ENCODE measurements at places on chromosomes 2 and 18.
A peak's percentile ranks its signal among the peaks of the same experiment; 100 is the strongest.

DNA sequence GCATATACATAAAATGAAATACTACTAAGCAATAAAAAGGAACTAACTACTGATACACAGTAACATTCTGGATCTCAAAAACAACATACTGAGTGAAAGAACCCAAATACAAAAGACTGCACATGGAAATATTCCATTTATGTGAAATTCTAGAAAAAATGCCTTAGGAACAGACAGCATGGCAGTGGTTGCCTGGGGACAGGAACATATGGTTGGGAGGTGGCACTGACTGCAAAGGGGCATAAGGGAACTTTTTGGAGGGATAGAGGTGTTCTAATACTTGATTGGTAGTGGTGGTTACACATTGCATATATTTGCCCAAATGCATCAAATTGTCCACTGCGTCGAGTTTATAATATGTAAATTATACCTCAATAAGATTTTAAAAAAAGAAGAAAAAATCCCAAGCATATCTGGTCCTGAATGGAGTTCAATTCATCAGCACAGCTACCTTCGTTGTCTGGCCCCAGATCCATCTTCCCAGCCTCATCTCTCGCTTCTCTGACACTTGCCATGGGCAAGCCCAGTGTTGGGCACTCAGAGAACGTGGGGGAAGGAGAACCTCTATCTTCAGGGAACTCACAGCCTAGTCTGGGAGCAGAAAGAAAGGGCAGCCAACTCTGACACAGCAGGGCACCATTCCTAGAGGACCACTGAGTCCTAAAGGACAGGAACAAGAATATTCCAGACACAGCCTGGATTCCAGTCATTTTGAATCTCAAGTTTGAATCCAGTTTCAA is 8.6 kb upstream of the SMAD4 start:
- no peak for DNase-seq

DNA sequence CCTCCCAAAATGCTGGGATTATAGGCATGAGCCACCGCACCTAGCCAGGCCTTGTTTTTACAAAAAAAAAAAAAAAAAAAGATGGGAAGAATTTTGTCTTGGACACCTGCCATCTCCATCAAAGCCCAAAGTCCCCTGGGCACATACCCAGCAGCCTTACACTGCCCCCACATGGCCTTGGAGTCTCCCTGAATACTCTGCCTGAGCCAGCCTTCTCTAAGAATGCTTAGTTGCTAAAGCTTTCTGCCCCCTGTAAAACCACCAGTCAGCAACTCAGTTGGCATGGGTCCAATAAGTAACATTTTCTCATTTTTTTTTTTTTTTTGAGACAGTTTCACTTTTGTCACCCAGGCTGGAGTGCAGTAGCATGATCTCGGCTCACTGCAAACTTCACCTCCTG is 40.6 kb downstream of the SPC25 start:
- DNase-seq, result no peak

DNA sequence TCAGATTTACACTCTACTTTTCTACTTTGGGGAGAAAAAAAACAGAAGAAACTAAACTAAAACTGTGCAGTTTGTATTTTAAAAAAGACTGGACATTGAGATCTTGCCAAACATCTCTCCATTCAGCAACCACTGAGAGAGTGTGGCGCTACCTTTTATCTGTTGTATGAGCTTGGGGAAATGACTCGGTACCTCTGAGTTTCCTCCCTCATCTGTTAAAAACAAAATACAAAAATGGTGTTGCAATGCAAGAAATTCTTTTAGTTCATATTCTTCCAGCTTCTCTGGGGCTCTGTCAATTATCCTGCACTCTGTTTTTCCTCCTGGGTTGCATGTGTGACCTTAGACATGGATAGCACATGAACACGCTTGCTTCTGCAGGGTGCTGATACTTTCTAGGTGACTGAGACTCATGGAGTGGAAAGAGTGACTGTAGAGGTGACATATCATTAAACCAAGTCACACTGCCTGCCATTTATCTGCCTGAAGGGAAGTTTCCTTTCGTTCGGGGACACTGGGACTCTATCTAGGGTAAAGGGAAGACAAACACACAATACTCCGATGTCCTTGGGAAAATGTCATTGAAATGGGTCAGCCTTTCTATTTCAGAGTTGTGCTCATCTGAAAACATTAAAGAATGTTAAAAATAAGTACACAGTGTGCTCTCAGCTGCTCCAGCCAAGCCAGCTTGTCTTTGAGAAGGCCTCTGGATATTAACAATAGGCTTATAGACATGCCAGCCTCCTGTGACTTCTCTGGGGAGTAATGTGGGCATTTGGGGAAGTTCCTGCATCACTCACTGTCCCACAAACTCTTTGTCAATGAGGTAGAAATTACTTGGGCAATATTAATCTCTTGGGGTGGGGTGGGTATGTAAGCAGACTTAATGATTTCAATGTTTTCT is 91.4 kb downstream of the TRIB2 start:
- no peak for DNase-seq

DNA sequence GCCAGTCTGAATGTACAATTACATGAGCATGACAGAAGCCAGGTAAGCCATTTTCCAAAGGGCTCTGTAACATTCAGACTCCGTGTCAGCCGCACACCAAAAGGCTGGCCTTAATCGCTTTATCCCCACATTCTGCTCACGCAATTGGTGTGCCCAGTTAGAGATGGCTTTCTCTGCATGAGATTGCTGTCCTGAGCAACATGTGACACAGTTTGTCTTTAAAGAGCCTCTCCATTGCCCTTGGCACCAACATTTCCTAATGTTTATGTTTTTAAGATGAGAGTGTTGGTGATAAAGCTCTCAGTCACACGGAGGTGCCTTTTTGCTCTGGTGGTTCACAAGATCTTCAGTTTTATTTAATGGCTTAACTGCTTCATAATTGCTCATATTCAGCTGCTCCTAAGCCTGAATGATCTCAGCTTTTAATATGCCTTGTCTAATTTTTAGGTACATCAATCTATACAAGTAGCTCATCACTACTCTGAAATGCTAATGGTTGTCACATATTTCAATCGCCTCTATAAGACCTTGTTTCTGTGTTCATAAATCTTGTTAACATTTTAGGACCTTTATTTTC is 164.8 kb upstream of the ACVR2A start:
- no peak for DNase-seq

DNA sequence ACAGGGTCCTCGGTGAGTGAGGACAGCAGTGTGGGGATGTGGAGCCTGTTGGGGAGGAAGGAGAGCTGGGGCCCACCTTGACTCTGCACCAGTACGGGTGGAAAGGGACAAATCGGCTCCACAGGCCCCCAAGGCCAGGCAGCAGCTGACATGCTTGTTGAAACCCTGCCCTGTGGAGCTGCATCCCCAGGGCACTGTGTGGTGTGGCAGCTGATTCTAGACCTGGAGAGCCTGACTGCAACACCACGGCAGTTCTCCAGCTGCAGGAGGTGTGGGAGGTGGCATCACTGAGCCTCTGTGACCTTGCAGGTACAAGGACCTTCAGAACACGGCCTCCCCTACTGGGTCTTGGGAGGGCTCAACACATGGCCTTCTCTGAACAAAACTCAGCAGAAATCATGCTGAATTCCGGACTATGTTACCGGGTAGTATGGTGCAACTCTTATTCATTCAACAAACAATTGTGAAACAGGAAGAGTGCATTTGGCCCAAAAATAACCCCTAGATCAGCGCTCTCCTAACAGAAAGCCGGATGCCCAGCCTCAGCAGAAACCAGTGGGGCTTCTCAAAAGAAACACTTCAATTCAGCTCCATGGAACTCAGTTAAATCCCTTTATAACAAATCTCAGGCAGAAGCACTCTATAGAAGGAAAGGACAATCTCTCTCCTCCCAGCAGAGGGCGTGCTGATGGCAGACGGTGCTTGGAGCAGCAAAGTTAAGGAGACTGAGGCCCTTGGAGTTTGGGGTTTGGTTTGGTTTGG is 104.4 kb upstream of the SALL3 start:
- DNase-seq, result peak; percentile 8

DNA sequence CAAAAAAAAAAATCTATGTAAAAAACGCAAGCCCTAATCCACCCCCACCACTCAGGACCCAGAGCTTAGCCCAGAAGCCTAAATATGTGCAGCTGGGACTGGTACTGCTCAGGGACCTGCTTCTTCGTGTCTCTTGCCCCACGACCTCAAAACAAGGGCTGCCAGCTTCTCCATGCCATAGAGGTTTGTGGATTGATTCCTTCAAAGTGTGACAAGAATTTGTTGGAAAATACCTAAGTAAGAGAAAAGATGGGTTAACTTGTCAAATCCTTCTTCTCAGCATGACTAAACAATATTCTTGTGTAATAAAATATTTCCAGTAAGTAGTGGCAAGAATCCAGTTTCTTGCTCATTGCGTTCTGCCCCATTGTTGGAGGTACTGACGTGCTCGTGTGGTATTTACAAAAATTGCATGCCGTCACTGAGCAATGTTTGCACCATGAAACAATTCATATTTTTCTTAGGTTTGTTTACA is 825 bp upstream of the SCYGR1 start:
- DNase-seq, result no peak

GRCh38 chr2:218720048-218721041 is 9.7 kb downstream of the TTLL4 start:
- no peak for DNase-seq

DNA sequence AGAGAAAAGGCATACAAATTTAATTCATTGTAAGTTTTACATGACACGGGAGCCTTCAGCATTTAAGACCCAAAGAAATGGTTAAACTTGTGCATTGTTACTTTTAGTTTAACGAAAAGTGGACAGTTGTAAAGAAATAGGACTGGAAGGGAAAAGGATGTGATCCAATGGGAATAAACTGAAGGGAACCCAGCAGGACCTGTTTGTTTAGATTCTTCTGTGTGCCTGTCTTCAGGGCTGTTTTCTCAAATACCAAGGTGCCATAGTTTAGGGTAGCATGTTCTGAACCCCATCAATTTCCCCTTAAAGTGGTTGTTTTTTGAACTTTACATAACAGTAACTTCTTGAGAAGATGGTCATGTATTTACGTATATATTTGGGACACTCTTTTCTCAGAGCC is 30.3 kb upstream of the CABLES1 start:
- DNase-seq, result no peak

DNA sequence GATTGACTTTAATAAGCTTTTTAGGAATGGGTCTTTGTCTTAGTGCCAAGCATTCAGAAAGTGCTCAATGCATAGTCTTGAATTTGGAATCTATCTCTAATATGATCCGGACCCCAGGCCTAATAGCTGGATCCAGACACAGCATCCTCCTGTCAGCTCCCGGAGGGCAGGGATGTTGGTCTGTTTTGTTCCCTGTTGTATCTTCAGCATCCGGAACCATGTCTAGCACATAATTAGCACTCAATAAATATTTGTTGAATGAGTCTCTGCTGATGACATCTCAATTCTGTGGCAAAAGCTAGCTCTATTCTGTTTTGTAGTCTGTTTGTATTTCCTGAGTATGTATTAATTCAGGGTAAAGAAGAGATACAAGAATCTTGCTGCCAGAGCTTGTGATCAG is 169.1 kb downstream of the DCDC2C start:
- no peak for DNase-seq

DNA sequence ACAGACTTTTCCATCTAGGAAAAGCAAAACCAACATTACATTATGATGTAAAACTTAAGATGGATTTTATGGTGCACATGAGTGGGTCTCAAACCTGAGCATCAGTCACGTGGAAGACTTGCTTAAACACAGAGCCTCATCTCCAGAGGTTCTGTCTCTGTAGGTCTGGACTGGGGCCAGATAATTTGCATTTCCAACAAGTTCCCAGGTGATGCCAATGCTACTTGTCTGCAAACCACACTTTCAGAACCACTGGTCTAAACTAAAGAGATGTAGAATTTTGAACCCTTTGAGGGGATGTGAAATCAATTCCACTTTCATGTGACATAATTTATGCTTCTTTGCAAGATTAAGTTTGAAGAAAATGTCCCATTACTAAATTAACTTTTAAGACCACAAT is 522.8 kb downstream of the MBD2 start:
- DNase-seq, result no peak

DNA sequence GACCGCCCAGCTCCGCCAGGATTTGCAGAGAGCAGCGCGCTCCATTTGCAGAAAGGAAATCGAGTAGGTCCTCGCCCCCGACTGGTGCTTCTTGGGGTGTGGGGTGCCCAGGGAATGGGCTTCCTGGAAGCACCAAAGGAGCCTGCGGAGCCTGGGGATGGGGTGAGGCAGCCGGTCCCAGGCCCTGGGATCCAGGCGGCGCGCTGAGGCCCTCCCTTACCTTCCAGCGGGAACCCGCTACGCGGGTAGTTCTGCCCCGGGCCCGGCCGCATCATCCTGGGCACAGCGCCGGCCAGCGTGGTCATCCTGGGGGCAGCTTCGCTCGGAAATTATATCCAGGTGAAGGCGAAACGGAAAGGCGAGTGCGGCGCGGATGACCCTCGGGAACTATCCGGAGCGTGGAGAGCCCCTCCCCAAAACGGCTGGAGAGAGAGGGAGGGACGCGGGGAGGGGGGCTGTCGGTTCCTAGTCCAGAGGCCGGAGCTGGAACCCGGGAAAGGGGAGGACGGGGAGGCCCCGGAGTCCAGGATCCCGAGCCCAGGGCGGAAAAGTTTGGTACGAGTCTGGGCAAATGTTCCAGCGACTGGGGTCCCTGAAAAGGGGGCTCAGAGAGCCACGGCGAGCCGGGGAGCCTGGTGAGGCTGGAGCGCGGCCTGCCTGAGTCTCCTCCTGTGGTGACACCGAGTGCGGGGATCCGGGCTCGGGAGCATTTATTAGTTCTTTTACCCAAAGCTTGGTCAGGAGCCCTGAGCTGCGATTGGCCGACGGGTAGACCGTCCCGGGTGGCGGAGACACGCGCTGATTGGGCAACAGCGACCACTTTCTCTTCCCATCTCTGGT is at the start of gene PAX3:
PAX3 (minus strand) TSS at position 688 of the 840 bp plus-strand sequence; CDS start at position 305, 383 bp downstream.
- no peak for DNase-seq

- no peak for DNase-seq
Measured at GRCh38 chr2:219886615-219887014, 259.2 kb downstream of the SLC4A3 start.

DNA sequence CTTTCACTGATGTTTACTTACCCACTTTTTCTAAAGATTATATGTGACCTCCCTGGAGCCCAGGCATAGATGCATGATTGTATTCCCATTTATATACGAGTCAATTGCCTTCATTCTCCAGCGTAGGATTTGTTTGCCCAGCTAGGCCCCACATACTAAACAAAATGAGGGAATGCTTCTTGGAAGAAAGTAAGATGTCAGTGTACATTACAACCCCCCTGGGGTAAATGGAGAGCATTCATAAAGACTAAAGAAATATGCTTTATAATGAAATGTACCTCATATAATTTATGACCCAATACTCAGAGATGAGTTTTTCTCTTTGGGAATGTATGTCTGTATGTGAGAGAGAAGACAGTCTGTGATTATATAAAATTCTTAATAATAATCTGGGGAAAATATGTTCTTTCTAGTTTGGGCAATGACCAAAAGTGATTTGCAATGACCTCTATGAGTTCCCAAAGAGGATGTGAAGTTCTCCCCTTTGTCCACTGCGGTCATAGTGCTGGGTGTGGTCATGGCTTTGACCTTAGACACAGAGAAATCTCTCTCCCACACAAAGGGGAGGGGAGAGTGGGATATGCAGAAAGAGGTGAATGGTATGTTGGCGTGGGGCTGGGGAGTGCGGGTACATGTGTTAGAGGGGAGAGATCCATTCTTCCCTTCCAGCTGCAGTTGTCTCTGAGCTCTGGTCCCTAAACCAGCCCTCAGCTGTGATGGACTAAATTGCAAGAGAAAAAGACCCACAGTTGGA is 175.6 kb downstream of the EN1 start:
- no peak for DNase-seq
